ENCODE measurements at places on chromosomes 13 and 19.

- no peak for DNase-seq
Measured at GRCh38 chr13:43346427-43346826, 323.0 kb downstream of the DNAJC15 start.

DNA sequence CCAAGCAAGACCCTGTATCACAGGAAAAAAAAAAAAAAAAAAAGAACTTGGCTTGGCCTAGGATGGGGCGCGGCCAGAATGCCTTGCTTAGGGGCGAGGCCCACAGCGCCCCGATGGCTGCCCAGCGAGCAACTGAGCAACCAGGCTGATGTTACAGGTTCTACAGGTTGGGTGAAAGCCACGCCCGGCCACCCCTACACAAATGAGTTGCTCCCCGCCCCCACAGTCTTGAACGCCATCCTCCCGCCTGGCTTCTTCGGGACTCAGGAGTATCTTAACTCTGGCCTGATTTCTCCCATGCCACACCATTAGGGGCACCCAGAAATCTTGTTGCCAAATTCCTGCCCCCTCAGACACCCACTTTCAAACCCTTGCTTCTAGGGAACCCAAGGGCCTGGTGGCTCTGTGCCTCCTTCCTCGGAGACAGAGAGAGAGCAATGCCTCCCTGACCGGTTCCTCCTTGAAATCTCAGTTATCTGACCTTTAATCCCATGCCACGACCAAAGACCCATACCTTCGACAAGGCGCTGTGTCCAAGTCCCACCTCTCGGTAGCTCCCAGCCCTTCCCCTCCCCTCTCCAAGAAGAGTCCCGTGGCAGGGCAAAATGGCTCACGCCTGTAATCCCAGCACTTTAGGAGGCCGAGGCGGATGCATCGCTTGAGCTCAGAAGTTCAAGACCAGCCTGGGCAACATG lies 1.1 kb upstream of the CBLC start:
- DNase-seq, result no peak

DNA sequence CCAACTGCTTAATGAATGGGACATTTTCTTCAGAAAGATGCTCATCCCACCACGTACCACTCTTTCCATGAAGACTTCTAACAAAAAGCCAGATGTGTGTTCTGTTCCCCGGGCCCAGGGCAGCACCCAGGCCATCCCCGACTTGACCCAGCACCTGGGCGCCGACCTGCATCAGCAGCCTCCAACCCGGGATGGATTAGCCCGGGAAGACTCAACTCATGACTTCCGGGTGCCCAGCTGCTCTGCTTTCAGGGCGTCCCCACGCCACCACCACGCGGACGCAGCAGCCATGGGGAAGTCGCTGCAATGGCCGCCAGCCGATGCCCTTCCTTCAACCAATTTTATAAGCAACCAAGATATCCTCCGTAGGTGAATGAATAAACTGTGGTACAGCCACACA lies 123.8 kb upstream of the TUBA3C start:
- DNase-seq, result no peak

GRCh38 chr13:22399801-22400420 lies 729.0 kb downstream of the FGF9 start:
- no peak for DNase-seq

- no peak for DNase-seq
Measured at GRCh38 chr19:29528350-29528945, 2.7 kb downstream of the VSTM2B start.

GRCh38 chr13:30803749-30804148 lies 68.4 kb downstream of the ALOX5AP start:
- no peak for DNase-seq

DNA sequence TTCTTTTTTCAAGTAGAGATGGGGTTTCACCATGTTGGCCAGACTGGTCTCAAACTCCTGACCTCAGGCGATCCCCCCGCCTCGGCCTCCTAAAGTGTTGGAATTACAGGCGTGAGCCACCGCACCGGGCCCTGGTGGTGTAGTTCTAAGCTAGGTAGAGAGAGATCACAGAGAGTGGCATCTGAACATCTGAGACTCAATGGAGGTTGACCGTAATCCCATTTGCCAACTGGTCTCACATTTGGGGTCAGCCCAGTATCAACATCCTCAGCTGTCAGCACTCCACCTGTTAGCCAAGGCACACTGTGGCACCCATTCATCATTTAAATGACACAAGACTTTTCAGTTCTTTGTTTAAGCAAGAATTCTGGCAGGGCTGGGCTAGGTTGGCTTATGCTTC lies 8.1 kb downstream of the SELENOW start:
- no peak for DNase-seq

- no peak for DNase-seq
Measured at GRCh38 chr19:57747472-57747807, 825 bp downstream of the ZNF776 start.

GRCh38 chr13:36945078-36945477 lies 25.0 kb upstream of the SMAD9 start:
- DNase-seq, result no peak

DNA sequence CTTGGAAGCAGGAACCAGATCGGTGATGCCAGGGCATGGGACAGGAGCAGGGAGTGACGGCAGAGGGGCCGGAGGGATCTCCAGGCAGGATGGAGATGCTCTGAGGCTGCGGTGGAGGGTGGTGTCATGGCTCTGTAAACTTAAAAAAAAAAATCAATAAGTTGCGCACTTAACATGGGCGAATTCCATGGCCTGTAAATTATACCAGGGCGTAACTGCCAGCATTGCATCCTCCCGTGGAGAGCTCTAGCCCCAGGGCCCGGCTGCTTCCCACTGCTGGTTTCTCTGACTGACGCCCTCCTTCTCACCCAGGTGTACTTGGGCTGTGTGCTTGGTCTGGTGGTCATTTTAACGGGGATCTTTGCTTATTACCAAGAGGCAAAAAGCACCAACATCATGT lies 8.7 kb downstream of the ATP12A start:
- no peak for DNase-seq

GRCh38 chr13:39485314-39485700 lies 117.7 kb downstream of the LHFPL6 start:
- no peak for DNase-seq

DNA sequence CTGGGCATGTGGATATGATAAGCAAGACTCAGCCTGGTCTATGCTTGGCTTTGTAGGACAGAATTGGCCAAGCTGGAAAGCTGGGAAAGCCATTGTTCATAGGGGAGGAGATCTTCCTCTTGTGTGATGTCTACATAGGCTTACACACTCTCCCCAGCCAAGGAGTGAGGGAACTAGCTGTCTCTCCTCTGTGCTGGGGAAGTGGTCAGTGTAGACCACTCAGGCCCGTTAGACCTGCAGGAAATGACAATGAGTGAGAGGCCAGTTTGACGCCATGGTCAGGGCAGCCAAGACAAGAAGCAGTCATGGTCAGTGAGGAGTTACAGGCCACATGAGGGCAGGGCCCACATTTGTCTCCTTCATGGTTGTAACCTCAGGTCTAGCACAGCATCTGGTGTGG lies 159.1 kb upstream of the KL start:
- DNase-seq, result no peak

DNA sequence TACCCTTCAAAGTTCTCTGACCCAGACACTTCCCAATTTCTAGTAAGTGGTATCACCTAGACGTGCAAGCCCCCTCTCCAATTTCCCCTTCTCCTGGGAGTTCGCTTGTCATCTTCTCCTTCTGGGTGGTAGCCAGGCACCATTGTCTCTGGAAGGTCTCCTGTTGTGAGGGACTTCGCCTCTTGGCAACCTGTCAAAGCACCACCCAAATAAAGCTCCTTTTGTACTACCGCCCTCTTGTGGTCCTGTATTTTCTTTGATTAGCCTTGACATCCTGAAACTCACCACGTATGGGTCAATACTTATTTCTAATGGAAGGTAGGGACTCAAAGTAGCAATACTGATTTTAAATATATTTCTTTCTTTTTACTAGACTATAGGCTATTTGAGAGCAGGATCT lies 8.2 kb downstream of the GPC5 start:
- no peak for DNase-seq

DNA sequence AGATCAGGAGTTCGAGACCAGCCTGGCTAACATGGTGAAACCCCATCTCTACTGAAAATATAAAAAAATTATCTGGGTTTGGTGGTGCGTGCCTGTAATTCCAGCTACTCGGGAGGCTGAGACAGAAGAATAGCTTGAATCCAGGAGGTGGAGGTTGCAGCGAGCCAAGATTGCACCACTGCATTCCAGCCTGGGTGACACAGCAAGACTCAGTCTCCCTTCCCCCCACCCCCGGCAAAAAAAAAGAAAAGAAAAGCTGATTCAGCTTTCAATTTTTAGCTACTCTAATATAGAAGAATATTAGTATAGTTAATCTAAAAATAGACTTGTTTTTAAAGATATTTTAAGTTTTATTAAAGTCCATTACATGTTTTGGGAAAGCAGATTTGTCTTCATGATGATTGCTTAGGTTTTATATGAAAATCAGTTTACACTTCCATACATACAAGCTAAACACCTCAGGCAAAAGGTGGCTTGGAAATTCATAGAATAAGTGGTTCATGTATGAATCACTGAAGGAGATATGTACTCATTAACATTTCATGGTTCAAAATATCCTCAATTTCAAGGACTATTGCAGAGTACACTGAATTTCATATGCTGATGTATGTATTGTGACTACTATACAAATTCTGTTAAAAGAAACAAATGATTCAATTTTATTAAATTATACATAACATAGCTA lies 165.2 kb downstream of the TDRD3 start:
- no peak for DNase-seq

GRCh38 chr19:41407271-41407670 lies 9.7 kb downstream of the BCKDHA start:
- DNase-seq, result no peak
